Uterine smooth muscle cell (primary cell): ENCODE measurements at places on chromosomes 6 and 20. TPM values are rescaled to one million over a fixed set of nuclear protein-coding genes. Genes with fewer than 3 reads are reported as not detected.

Gene RIPPLY2
- under 0.01 and 0.87 TPM in 2 replicates for total RNA-seq

Gene ANKRD66
- not detected in 2 replicates for total RNA-seq

Gene ZNF335
- total RNA-seq: 13.6 and 17.9 TPM in 2 replicates

Gene PCSK2
- total RNA-seq: not detected in 2 replicates

Gene CST2
- not detected in 2 replicates for total RNA-seq

Gene MUC21
- total RNA-seq: not detected in 2 replicates

Gene RAB23
- total RNA-seq: 59.3 and 102 TPM in 2 replicates

Gene PIM1
- total RNA-seq: 13.2 and 27.2 TPM in 2 replicates

Gene SERAC1
- total RNA-seq: 9.6 and 16.7 TPM in 2 replicates

Gene FUT9
- total RNA-seq: under 0.01 TPM in 1 of 2 replicates, not detected in the other

Gene NKX2-4
- not detected in 2 replicates for total RNA-seq

Gene SYCP2
- 0.37 and 0.89 TPM in 2 replicates for total RNA-seq

Gene SIRPG
- not detected in 2 replicates for total RNA-seq

Gene ZKSCAN3
- 5.9 and 6.1 TPM in 2 replicates for total RNA-seq

Gene GABRR1
- total RNA-seq: not detected in 2 replicates

Gene NT5E
- 524 and 527 TPM in 2 replicates for total RNA-seq

Gene OCSTAMP
- not detected in 2 replicates for total RNA-seq

Gene SLC17A5
- total RNA-seq: 32.6 and 51.2 TPM in 2 replicates

Gene AKAP12
- total RNA-seq: 114 and 117 TPM in 2 replicates

Gene ATP6V1G2
- total RNA-seq: 2.0 and 3.0 TPM in 2 replicates

Gene MPC1
- total RNA-seq: 18.0 and 24.3 TPM in 2 replicates

Gene CNR1
- under 0.01 TPM in 1 of 2 replicates, not detected in the other for total RNA-seq

Gene CDK19
- total RNA-seq: 14.6 and 16.9 TPM in 2 replicates

Gene RAMACL
- 2.1 and 2.3 TPM in 2 replicates for total RNA-seq

Gene GRM1
- not detected in 2 replicates for total RNA-seq

Gene CYB5R4
- total RNA-seq: 4.5 and 6.4 TPM in 2 replicates

Gene TCP1
- 254 and 451 TPM in 2 replicates for total RNA-seq

Gene HLA-DPA1
- 0.55 and 4.0 TPM in 2 replicates for total RNA-seq
